ENCODE measurements at places on chromosomes 5 and 9.

- DNase-seq, result no peak
- no peaks in the 10 kb centered on the region for H3K27me3 ChIP-seq
- H3K36me3 ChIP-seq, result no peaks in the 10 kb centered on the region
- no peaks in the 10 kb centered on the region for H3K4me1 ChIP-seq
Measured at GRCh38 chr5:105702323-105702722, 1968.4 kb downstream of the EFNA5 start.

DNA sequence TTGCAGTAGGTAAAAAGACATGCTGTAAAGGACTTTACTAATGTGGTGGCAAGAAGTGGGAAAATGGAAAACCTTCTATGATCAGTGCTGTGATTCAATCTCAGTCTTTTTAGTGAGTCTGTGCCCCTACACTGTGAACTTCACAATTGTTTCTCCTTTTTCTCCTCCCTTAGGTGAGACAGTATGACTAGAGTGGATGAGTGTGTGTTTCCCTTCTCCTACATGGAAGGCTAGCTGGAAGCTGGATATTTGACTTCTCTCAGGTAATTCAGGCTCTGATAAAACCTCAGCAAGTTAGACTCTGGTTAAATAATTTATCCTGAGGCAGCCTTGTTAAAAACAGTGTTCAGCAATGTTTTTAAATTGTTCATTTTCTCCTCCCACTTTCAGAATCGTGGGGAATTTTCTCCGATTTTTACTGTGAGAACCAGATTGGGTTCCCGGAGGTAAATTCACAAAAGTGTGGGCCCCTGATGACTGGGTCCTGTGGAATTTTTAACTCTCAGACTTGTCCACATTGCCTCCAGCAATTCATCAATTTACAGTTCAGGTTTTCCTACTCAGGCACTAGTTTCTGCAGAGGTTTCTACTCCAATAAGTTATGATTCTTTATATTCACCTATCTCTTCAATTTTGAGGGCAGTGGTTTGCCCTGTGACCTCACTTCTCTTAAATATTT is 149.1 kb upstream of the PIK3R1 start:
- no peaks in the 10 kb centered on the region for H3K36me3 ChIP-seq
- H3K4me3 ChIP-seq, result no peak overlapping the region
- H3K27ac ChIP-seq, result no peak overlapping the region
- H3K27me3 ChIP-seq, result no peaks in the 10 kb centered on the region
- H3K4me1 ChIP-seq, result no peaks in the 10 kb centered on the region

DNA sequence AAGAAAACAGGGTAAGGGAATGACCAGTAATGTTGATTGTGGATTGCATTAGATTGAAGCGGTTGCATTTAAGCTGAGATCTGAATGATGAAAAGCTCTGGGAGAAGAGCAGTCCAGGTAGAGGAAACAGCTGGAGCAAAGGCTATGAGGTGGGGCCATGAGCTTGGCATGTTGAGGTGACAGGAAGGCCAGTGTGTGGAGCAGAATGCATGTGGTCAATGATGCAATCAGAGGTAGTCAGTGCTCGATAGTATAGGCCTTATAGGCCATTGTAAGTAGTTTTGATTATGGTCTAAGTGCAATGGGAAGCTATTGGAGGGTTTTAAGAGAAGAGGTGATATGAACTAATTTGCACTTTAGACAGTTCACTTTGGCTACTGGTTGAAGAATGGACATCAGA is 270.4 kb downstream of the ARHGAP26 start:
- no peak overlapping the region for H3K27ac ChIP-seq
- H3K36me3 ChIP-seq, result no peaks in the 10 kb centered on the region
- no peaks in the 10 kb centered on the region for H3K4me1 ChIP-seq
- no peaks in the 10 kb centered on the region for H3K27me3 ChIP-seq

DNA sequence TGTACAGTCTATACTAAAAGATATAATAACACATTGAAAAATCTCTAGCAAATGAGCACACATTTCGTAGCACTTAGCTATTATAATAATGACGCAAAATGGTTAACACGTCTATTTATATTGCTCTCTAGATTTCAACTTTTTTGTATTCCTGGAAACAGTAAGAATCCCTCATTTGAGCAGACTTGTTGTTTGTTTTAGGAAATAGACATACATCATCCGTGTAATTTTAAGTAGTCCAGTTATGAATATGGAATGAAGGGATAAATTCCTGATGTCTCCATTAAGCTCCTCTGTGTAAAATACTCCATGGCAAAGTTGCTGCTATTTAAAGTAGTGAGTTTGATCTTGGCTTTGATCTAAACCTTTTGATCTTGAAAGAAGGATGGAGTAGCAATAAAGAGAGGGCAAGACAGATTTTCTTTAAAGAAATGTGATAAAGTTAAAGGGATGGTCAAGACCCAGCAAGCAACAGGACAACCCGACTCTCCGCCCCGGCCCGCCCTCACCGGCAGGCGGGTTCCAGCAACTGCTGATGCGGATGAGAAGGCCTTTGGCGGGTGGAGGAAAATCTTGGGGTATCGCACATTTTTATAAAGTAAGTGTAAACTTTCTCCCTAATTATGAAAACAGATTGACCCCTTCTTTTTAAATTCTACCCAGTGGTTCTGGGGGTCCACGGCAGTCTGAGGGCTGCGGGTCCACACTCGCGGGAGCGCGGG is 277.4 kb downstream of the AOPEP start:
- H3K36me3 ChIP-seq, result no peaks in the 10 kb centered on the region
- no peaks in the 10 kb centered on the region for H3K4me1 ChIP-seq
- DNase-seq, result peak; percentile 65

DNA sequence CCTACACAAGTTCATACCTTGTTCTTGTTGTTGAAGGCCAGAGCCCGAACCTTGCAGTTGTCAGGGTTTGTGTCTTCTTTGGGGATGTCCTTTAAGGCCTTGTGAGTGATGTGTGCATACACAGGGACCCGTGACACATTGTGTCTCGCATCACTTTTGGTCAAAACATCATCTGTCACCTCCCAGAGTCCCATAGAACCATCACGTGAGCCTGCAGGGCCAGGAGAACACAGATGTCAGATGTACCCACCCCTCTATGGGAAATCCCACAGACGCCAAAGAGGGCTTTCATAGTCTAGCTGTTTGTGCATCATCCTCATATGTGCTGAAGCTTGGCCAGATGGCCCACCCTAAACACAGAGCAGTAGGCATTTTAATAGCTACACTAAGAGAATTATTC is 28.2 kb downstream of the DCAF12 start:
- H3K36me3 ChIP-seq, result no peaks in the 10 kb centered on the region
- H3K4me3 ChIP-seq, result no peak overlapping the region
- H3K27ac ChIP-seq, result no peak overlapping the region
- DNase-seq, result no peak

GRCh38 chr5:122581629-122582028 is 193.3 kb upstream of the SNX2 start:
- H3K27me3 ChIP-seq, result no peaks in the 10 kb centered on the region
- no peak for DNase-seq
- H3K27ac ChIP-seq, result no peak overlapping the region
- H3K4me1 ChIP-seq, result no peaks in the 10 kb centered on the region
- no peak overlapping the region for H3K4me3 ChIP-seq
- no peaks in the 10 kb centered on the region for H3K36me3 ChIP-seq

DNA sequence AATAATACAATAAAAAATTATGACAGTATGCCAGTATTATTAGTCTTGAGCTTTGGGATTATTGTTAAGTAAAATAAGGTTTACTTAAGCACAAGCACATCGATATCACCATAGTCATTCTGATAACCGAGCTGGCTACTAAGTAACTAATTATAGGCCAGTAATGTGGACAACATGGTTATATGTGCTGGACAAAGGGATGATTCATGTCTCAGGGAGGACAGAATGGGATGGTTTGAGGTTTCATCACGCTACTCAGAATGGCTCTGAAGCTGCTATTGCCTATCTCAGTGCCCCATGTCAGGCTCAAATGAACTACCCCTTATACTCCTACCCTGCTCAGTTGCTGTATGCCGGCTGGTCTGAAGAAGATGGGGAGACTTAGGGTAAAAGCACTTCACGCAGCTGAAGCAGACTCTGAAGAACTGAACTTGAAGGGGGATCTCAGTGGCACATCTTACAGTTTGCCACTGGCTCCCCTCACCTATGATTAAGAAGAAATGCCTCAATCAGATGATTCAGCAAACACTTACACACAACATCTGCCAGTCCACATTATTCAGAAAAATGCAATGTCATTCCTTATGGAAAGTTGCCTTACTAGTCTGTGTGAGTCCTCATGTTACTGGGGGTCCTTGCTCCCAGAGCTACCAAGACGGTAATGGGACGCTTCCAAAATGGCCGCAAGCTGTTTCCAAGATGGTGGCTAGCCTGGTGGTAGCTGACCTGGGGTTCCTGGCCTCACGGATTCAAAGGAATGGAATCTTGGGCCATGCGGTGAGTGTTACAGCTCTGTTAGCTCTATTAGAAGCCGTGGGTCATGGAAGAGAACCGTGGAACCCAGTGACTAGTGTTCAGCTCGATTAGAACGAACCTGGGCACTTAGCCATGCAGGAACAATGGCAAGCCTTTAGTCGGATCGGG is 1098.6 kb downstream of the TAF11L14 start:
- H3K27ac ChIP-seq, result no peak overlapping the region
- H3K27me3 ChIP-seq, result no peaks in the 10 kb centered on the region
- DNase-seq, result no peak
- no peak overlapping the region for H3K4me3 ChIP-seq

- no peak overlapping the region for H3K27ac ChIP-seq
- H3K4me1 ChIP-seq, result no peaks in the 10 kb centered on the region
- no peaks in the 10 kb centered on the region for H3K36me3 ChIP-seq
- DNase-seq, result no peak
- H3K27me3 ChIP-seq, result no peaks in the 10 kb centered on the region
- no peak overlapping the region for H3K4me3 ChIP-seq
Measured at GRCh38 chr9:84917366-84918070, 248.0 kb downstream of the NTRK2 start.

DNA sequence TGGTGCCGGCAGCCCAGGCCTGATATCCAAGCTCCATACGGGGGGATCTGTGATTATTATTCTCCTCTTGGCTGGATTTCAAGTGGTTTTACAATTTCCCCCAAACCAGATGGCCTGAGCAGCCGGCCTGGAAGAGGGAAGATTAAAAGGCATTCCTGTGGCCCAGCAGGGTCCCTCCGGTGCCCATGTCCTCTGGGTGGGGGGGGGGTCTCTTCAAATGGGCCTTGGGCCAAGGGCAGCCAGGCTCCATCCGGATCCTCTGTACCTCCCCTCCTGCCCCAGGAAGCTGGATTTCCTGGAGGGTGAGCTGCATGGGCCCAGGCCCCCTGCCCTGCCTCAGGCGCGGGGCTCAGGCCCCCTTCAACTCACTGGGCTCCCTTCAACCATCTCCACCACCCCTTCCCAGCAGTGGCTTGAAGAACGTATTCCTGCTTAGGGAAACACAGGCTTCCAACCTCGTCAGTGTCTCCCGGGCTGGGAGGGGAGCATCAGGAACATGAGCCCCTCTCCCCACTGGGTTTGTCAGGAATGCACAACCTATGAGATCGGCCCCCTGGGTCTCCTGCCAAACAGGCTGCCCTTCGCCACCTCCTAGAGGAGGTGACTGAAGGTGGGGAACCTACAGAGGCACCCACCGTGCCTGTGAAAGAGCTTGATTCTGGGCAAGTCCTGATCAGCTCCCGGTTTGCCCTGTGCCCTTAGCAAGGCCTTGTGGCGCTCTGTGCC is 62.9 kb upstream of the ORM1 start:
- no peak overlapping the region for H3K4me3 ChIP-seq
- H3K4me1 ChIP-seq, result no peaks in the 10 kb centered on the region
- no peaks in the 10 kb centered on the region for H3K36me3 ChIP-seq
- no peak for DNase-seq

GRCh38 chr9:115551396-115551795 is 433.4 kb upstream of the TNC start:
- no peak for DNase-seq
- H3K36me3 ChIP-seq, result no peaks in the 10 kb centered on the region
- no peaks in the 10 kb centered on the region for H3K4me1 ChIP-seq
- H3K27ac ChIP-seq, result no peak overlapping the region
- H3K4me3 ChIP-seq, result no peak overlapping the region
- no peaks in the 10 kb centered on the region for H3K27me3 ChIP-seq

DNA sequence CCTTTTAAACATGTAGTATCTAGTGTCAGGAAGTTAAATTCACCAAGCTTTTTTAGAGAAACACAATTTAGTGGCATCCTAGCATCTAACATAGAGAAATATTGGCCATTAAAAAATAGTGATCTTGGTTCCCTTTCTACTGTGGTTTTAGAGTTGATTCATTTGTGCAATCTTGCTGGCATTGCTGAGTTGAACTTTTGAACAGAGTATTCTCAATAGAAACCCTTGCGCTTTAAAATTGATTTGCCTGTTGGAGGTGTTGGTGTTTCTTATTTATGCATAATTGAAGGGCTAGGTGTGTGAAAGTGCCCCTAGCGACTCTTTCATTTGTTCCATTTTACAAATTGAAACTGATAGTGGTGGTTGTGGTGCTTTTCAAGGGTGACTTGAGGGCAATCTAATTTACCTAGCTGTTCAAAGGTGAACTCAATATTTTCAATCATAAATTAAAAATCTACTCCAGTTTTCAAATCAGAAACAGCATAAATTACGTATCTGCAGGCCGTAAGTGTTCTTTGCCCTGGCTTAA is 73.0 kb upstream of the MPDZ start:
- no peak overlapping the region for H3K27ac ChIP-seq
- no peaks in the 10 kb centered on the region for H3K36me3 ChIP-seq
- H3K27me3 ChIP-seq, result no peaks in the 10 kb centered on the region
- no peaks in the 10 kb centered on the region for H3K4me1 ChIP-seq

GRCh38 chr9:7782400-7783120 is 17.0 kb downstream of the DMAC1 start:
- no peaks in the 10 kb centered on the region for H3K4me1 ChIP-seq
- DNase-seq, result no peak
- H3K36me3 ChIP-seq, result no peaks in the 10 kb centered on the region
- no peak overlapping the region for H3K27ac ChIP-seq

- H3K27me3 ChIP-seq, result no peaks in the 10 kb centered on the region
- DNase-seq, result no peak
- no peak overlapping the region for H3K4me3 ChIP-seq
- H3K27ac ChIP-seq, result no peak overlapping the region
Measured at GRCh38 chr5:59007460-59008063, 424.7 kb downstream of the RAB3C start.

GRCh38 chr5:112795342-112795741 is 57.7 kb downstream of the APC start:
- H3K27me3 ChIP-seq, result no peaks in the 10 kb centered on the region
- H3K27ac ChIP-seq, result no peak overlapping the region
- no peak overlapping the region for H3K4me3 ChIP-seq
- no peaks in the 10 kb centered on the region for H3K4me1 ChIP-seq
- H3K36me3 ChIP-seq, result no peaks in the 10 kb centered on the region
- no peak for DNase-seq

- peak overlapping the region; percentile 70 for H3K27ac ChIP-seq
- peak; percentile 33 for DNase-seq
- no peak overlapping the region for H3K4me3 ChIP-seq
Measured at GRCh38 chr9:137305060-137305797, 3.2 kb upstream of the NRARP start.

GRCh38 chr9:114583371-114584155 is 4.0 kb upstream of the ATP6V1G1 start:
- H3K27me3 ChIP-seq, result no peaks in the 10 kb centered on the region
- H3K4me1 ChIP-seq, result peaks cover under 1% of the 10 kb centered on the region
- no peak for DNase-seq
- H3K27ac ChIP-seq, result no peak overlapping the region
- H3K36me3 ChIP-seq, result no peaks in the 10 kb centered on the region

Measured in uterus (tissue), 4 donors.